Aorta (tissue), 5 donors: ENCODE measurements at places on chromosomes 2 and 18.

GRCh38 chr2:216023055-216023648 lies 9.8 kb upstream of the MREG start:
- no peak for DNase-seq

- peak; percentile 20 for DNase-seq
These were observed 4.7 kb upstream of the TEX261 start for GRCh38 chr2:70999362-70999761.

- no peak for DNase-seq
These were observed 153.0 kb downstream of the TMEM247 start for GRCh38 chr2:46632349-46632748.

- no peak for DNase-seq
These were observed 357.4 kb upstream of the ACVR2A start for GRCh38 chr2:147487286-147487977.

- DNase-seq, result no peak
These were observed 3.3 kb downstream of the TAF1B start for GRCh38 chr2:9846554-9846953.

DNA sequence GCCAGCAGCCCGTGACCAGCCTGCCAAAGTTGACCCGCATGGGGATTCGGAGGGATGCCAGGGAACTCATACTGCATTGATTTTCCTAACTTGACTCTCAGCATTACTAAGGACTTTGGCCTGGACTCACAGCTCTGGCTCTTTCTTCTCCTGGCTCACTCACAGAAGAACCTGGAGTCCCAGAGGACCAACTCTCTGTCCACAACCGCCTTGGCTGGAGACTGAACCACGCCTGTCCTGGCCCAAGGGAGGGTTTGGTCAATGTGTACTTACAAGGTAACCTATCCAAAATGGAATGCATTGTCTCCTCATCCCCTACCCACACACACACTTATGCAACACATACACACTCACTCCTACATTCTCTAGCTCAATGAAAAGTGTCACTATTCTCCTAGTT lies 135.6 kb upstream of the KLHL29 start:
- DNase-seq, result peak; percentile 66

GRCh38 chr2:67476809-67477790 lies 80.0 kb downstream of the ETAA1 start:
- no peak for DNase-seq

GRCh38 chr18:10416065-10416464 lies 38.4 kb upstream of the APCDD1 start:
- DNase-seq, result no peak

GRCh38 chr2:239725551-239725890 lies 299.6 kb downstream of the NDUFA10 start:
- peak; percentile 69 for DNase-seq

DNA sequence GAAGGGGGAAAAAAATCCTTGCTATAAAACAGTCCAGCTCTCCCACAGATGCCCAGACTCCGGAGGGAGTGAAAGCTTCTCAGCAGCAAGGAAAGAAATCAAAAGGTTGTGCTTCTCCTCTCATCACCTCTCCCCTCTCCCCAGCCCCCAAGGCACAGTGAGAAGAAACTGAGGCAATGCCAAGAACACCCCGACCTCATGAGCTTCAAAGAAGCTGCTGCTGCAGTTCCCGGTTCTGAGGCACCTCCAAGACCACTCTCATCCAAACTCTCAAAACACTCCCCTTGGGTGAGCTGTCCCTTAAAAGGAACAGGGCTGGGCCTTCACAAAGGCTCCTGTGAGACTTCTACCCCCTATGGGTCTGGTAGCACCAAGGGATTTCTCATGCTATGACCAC lies 62.0 kb upstream of the KLF7 start:
- no peak for DNase-seq

DNA sequence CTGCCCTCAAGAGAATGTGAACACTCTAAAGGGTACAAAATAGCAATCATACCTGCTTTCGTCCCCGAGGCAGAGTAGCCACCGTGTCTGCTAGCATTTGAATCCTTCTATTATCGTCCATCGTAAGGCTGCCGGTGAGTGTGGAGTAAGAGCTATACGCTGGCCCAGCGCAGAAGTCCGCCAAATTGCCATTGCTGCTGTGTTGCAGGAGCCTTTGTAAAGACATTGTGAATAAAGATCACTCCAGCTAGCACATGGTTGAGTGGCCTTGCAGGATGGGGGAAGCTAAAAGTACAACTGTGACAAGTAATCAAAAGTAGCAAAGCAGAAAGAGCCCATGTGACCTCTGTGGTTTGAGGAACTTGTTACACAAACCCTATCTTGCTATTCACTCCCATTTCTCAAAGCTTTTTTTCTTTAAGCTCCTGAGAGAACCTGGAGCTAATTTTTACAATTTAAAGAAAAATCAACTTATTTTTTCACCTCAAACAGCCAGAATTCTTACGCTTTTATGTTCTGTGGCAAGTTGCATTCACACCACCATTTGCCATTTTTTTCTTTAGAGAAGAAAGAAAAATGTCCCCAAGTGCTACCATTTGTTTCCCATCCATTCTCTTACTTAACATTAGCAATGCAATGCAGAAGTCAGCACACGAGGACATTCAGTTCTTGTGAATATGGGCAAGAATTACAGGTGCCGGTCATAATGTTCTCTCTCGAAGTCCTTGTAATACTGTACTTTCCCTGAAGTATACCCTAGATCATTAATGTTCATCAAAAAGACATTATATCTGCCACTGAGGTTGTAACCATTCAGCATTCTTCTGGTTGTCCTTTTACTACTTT lies at the start of gene CYTIP:
TSS of gene CYTIP (minus strand) at position 295 of the 846 bp plus-strand sequence. CDS start at position 226, 69 bp downstream.
- no peak for DNase-seq

DNA sequence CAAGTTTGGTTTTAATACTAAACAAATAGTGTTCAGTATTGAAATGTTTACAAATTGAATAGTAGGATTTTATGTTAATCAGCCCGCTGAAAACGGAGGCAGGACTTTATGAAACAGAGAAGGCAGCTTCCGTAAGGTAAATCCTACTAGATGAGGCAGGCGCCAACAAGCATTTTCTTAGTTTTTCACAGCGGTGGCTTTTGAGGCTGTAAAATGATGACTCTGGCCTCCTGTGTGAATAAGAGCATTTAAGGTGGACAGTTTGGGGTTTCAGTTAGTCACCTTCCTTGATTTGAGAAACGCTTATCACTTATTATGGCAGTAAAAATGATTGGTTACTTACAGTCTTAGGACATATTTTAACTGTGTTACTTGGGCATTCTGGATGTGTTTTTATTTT lies 212.9 kb downstream of the PTGR3 start:
- DNase-seq, result no peak

GRCh38 chr2:239014458-239015217 lies 166.8 kb downstream of the TWIST2 start:
- DNase-seq, result no peak

DNA sequence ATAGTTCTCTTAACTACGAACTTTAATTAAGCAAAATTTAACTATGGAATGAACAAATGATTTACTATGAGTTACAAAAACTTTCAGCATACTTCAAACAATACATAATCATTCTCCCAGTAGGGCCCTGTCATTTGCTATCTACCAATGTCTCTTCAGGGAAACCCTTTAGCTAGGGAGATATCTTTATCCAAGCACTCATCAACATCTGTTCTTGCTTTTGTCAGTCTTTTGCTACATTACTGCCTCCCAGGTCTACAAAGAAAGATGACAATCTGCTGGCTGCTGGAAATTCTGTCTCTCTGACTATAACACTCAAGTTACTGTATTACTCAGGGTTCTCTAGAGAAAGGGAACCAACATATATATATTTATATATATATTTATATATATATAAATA lies 1626.3 kb upstream of the CELF4 start:
- DNase-seq, result no peak

- no peak for DNase-seq
These were observed 162.3 kb upstream of the REV1 start for GRCh38 chr2:99651930-99652670.

DNA sequence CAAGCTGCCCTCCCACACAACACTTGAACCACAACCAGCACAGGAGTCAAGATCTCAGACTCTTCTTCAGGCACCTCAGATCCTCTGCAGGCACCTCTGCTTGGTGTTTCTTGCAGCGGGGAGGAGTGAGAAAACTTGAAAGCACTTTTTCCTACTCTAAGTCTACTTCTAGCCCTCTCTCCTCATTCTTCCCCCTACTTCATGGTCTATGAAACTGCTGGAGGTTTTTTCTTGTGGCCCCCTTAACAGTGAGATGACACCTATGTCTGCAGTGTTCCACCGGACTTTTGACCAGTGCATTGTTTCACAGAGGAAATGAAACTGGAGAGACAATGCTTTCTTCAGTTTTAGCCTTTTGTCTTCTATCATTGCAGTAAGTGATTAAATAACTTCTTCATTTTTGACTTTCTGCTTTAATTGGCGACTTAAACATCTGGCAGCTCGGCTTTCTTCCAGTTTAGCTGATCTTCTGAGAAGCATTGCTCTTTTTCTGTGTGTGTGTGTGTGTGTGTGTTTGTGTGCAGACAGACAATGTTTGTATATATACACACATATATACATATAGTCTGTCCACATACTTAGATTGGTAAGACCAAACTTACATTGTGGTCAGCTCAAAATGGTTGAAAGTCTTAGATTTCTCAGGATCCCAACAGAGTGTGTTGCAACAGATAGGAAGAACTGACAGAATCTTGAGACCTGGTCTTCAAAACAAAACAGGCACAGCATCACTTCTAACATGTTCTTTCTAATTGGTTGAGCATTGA lies 1474.0 kb upstream of the TMEFF2 start:
- DNase-seq, result no peak

DNA sequence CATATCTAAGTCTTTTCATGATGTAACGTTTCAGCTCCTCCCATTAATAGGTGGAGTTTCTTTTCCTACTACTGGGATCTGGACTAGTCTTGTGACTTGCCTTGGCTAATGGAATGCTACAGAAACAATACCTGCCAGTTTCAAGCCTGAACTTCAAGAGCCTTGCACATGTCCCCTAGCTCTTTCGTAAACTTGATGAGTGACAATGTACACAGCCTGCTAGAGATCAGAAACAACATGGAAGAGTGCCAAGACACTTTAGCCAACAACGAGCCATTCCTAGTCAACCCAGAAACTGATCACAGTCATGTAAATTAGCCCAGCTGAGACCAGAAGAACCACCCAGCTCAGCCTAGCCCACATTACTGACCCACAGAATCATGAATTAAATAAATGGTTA lies 24.8 kb upstream of the STK39 start:
- no peak for DNase-seq

- DNase-seq, result no peak
These were observed 47.7 kb downstream of the OSBPL6 start for GRCh38 chr2:178241844-178242551.

DNA sequence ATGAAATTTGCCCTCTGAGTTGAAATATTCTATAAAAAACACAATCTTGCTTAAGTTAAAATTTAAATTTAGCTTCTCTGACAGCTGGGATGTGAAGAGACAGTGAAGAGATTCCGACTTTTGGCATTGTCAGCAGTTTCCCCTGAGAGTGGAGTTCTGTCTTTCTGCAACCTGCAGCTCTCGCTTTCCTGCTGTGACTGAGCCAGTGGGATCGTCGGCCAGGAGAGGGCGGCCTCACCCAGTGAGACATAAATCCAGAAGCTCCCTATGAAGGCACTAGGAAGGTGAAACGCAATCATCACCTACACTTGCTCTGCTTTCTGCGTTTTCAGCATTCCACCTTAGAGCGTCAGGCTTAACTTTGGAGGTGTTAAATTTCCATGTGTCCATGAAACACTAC lies 75.4 kb upstream of the HNMT start:
- DNase-seq, result no peak

DNA sequence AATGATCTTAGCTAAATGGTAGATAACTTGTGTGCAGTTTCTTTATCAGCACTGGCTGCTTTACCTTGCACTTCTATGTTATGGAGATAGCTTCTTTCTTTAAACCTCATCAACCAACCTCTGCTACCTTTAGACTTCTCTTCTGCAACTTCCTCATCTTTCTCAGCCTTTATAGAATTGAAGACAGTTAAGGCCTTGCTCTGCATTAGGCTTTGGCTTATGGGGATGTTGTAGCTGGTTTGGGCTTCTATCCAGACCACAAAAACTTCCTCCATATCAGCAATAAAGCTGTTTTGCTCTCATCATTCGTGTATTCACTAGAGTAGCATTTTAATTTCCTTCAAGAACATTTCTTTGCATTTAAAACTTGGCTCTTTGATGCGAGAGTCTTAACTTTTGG lies 123.7 kb downstream of the PIK3C3 start:
- DNase-seq, result no peak

DNA sequence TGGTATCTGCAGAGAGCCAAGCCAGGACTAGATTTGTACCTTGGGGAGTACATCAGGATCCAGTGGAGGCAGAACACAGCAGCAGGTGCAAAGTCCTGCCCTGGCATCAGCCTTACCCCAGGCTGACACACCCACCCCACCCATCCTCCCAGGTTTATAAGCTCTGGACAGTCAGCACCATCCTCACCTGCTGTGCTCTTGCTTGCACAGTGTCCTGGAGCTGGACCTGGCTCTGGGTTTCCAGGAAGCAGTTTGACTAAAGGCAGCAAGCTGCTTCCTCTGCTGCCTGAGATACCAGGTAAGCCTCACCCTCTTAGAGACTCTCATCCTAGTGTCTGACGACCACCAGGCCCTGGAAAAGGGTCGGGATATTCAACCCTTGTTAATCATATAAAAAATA lies at the start of gene SULT1C3:
TSS of gene SULT1C3 (plus strand) at position 183 of the 400 bp plus-strand sequence. CDS start 7,227 bp downstream, outside the sequence.
- DNase-seq, result no peak

DNA sequence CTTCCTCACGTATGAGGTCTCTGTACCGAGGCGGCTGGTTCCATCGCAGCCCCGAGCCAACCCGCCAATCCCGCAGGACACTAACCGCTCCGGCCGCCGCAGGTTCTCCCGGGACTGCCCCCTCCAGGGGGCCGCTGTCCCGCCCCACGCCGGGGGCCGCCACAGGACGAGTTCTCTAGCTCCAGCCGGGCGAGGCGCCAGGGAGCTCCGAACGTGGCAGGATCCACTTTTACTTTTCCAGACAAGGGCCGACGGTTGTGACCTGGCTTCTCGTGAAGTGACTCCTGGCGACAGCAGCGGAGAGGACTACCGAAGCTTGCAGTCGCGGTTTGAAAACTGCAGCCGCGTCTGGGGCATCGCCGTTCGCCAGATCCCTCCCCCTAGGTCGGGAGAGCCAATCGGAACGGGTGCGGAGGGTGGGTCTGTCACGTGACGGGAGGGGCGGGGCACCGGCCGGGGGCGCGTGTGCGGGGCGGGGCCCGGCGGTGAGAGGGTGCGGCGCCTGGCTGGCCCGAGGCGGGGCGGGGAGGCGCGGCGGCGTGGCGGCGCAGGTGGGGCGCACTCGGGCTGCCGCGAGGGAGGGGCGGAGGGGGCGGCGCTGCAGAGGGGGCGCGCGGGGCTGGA lies at the start of gene STK17B:
TSS of gene STK17B (minus strand) at position 331 of the 624 bp plus-strand sequence. CDS start 8,195 bp downstream, outside the sequence.
- peak; percentile 98 for DNase-seq

- no peak for DNase-seq
These were observed 18.9 kb downstream of the CPO start for GRCh38 chr2:206958261-206958660.

GRCh38 chr2:52178845-52179244 lies 1146.9 kb upstream of the NRXN1 start:
- no peak for DNase-seq

DNA sequence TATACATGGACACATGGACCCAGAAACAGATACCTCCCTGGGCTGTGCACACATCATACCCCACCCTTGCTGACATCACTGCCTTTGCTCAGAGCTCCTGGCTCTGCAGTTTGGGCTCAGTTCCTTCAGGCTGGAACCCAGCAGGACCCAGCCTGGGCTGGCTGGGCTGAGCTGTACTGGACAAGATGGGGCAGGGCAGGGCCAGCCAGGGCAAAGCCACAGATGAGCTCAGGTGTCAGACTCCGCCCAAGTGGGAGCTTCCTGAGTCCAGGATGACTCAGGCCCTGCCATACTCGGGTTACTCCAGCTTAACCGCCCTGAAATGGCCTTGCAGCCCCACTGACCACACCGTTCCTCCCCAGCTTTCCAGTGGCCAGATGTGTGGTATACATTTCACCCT lies 284.9 kb downstream of the OSR1 start:
- DNase-seq, result no peak

- DNase-seq, result no peak
These were observed 1130.3 kb upstream of the CDH2 start for GRCh38 chr18:29307231-29307630.
